ENCODE measurements at places on chromosomes 2 and 18.

DNA sequence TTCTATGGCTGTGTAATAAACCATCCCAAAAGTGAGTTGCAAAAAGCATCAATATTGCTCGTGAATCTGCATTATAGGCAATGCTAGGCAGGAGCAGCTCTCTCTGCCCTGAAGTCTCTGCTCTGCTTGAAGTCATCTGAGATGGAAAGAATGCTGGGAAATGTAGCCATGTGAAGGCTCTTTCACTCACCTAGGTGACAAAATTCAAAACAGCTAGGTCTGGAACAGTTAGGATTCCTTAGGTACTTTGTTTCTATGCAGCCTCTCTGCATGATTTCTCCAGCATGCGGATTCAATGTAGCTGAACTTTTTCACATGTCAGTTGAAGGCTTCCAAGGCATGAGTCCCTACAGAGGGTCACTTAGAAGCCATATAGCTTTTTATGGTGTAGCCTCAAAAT is 1383.7 kb downstream of the LRP1B start:
- no peak for DNase-seq

DNA sequence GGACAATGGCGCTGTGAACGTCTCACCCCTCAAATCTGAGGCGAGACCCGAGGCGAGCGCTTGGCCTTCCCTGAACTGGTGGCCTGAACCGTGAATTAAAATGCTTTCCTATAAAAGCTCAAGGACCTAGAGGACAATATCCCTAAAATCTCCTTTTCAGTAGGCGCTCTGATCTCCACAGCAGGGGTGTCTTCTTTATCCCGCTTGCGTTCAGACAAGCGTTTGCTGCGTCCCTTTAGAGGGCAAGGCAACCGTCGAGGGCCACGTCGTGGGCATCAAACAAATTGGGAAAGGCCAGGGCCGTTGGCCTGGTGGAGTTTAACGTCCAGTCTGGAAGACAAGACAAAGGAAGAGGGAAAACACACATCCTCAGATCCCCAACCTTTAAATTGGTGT is 1.3 kb upstream of the RAX start:
- DNase-seq: no peak

- no peak for DNase-seq
Observed at GRCh38 chr2:141027221-141027620, 1103.6 kb downstream of the LRP1B start.

DNA sequence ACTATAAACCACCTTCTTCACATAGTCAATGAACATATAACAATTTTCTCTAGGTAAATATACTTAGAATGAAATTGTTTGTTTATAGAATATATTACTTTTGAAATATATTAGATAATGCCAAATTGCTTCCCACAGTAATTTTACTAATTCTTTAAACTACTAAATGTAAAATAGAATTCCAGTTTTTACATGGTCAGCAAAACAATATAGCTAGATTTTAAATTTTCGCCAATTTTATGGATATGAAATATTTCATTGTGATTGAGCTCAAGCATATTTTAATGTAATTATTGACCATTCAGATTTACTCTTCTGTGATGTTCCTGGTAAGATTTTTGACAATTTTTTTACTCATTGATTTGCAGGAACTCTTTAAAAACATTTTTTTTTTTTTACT is 444.6 kb downstream of the PARD3B start:
- DNase-seq: no peak

- DNase-seq: no peak
Observed at GRCh38 chr2:237132799-237133198, 47.1 kb downstream of the COPS8 start.

DNA sequence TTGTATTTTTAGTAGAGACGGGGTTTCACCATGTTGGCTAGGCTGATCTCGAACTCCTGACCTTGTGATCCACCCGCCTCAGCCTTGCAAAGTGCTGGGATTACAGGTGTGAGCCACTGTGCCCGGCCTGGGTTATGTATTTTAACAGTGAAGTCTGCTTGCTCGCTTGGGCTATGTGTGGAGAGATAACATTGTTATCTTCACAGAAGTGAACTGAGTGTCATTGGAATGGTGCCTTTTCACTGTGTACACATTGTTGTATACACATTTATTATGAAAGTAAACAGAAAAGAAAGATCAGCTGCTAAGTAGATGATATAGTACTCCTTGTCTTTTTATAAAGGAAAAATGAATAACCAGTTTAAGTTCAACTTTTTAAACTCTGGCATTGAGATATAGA is 30.4 kb downstream of the RNF138 start:
- no peak for DNase-seq

DNA sequence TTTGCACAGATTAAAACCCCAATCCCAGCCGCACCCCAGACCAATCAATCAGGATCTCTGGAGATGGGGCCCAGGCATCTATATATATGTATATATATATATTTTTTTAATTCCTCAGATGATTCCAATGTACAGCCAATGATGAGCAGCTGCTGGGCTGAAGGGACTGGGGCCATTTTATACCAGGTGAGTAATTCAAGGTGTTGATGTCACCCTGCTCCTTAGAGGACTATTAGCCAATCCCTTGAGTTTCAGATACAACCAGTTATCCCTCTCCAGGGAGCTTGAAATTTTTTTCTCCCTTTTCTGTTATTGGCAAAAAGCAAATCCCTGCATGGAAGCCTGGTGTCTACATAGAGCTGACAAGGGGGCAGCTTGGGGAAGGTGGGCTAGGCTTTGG is 59.8 kb downstream of the MCFD2 start:
- no peak for DNase-seq

DNA sequence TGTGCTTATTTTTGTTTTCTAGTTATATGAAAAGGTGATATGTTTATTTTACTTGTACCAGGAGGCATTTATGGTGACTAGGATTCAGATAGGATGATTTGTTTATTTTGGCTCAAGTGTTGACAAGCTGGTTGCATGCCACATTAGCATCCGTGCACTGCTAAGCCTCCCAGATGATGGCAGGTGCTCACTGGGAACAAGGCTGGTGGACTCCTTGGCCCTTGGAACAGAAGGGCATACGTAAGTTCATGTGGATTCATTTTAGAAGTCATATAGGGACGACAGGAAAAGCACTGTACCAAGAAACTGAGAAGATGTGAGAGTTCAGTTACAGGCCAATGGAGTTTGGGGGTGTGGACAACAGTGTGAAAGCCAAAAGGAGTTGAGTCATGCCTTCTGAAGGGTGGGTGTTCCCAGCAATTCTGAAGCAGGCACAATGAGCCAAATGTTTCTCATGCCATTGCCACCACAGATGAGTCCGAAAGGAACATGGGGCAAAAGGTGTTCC is 166.2 kb downstream of the PHLPP1 start:
- no peak for DNase-seq

DNA sequence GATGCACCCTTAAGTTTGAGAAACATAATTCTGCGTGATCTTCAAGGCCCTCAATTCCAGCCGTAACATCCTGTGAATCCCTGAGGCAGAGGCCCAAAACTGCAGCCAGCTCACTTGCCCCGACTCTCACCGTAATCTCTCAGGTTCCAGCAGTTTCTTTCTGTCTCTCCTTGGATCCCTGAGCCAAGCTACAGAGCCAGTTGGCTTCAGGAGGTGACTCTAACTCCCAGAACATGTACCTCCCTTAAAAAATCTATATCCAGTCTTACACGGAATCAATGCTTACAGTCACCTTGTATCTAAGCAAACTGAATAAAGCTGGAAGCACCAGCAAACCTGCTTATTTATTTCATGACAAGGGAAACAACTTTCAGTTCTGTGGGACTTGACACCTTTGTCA is 300.4 kb downstream of the SETBP1 start:
- DNase-seq: no peak

DNA sequence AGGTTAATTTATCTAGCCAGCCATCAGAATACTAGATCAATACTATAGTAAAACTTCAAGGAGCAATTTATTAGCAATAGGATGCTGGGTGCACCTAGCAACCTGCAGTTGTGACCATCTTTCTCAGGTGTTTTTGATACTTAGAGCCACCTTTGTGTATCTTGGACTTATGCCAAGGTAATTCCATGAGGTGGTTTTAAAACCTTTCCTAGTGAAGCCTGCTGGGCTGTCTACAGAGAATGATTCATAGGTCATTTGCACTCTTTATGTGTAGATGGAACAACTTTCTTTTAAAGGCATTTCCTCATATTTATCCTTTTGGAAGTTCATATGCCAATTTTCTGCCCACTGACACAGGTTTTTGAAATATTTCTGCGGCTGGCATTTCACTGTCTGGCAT is 1030.1 kb upstream of the POU3F3 start:
- DNase-seq: no peak

GRCh38 chr2:182824056-182824766 is 42.2 kb downstream of the FRZB start:
- DNase-seq: no peak

DNA sequence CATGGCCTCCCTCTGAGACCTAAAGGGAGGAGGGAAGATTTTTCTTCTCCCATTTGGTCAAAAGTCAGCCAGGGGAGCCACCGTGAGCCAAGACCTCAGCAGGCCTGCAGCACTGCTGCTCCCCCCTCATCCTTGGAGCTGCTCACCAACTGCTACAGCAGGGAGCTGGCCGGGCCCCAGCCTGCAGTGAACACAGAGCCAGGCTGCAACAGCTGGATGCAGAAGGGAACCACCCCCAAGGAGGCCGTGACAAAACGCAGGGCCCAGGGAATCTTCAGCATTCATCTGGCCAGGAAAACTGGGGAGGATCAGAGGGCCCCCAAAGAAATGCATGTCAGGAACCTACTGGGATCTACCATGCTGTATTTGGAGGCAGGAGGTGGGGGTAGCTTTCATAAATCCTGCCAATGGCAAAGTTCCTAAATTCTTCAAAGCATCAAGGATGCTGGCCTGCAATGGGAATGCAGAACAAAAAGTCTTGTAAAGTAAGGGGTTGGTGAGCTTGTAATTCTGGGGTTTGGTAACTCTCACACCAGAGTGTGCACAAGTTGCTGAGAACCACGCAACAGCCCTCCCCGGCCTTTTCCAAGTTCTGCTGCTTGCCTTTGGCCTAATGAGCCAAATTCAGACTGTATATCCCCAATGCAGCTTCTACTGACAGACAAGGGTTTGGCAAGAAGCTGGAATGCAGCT is 61.0 kb downstream of the CACNB4 start:
- no peak for DNase-seq

- no peak for DNase-seq
Observed at GRCh38 chr2:202494300-202495229, 118.4 kb downstream of the BMPR2 start.

DNA sequence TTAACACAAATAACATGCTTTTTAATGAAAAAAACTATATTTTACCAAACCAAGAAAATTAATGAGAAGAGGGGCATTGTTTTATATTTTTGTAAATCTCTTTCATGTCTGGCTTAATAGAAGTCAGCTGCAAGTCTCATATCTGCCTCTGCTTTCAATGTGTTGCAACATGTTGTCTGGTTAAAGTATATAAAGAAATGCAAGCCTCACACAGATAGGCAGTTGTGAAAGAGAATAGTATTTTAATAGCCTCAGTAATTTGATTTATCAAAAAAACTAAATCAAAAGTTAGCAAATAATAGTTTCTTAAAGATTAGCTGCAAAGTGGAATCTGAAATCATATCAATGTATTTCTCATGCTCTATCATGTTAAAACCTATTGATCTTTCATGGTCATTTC is 52.9 kb upstream of the NCOA1 start:
- DNase-seq: no peak

DNA sequence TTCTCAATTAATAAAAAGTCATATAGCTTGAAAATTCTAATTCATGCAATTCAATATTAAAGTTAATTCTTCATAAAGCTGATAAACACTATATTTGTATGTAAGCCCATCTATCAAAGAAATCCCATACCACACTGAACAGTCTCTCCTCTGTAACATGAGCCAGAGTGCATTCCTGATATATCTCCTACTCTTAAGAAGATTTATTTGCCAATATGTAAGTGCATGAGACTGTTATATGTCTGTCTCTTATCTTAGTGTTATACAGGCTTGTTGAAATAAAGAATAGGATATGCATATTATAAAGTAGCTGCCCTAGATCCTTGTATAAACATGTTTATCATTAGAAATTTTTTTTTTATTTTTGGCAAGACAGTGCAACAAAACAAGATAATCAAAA is 40.4 kb upstream of the TTC32 start:
- no peak for DNase-seq
